ENCODE measurements at places on chromosomes 1 and 21. TPM values are rescaled to one million over a fixed set of nuclear protein-coding genes. Genes with fewer than 3 reads are reported as not detected.

USP33 gene
- 95.5 TPM for total RNA-seq

PTAFR gene
- 1.3 TPM for total RNA-seq

DNA sequence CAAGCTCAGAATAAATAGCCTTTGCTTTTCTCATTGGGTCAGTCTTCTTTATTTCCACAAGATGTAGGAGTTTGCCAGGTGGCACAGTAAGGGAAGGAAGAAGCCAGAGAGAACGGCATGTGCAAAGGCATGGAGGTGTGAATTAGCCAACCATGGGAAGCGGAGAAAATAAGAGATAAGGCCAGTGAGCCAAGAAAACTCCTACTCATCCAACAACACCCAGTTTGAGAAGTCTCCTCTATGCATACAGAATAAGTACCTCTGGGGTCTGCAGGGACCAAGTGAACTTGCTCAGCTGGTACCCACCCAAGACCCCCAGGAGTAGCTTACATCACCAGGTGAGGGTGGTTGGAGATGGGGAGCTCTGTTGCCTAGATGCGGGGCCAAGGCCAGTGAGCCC lies 66.7 kb downstream of the TAS1R2 start:
- no peak for DNase-seq

DNA sequence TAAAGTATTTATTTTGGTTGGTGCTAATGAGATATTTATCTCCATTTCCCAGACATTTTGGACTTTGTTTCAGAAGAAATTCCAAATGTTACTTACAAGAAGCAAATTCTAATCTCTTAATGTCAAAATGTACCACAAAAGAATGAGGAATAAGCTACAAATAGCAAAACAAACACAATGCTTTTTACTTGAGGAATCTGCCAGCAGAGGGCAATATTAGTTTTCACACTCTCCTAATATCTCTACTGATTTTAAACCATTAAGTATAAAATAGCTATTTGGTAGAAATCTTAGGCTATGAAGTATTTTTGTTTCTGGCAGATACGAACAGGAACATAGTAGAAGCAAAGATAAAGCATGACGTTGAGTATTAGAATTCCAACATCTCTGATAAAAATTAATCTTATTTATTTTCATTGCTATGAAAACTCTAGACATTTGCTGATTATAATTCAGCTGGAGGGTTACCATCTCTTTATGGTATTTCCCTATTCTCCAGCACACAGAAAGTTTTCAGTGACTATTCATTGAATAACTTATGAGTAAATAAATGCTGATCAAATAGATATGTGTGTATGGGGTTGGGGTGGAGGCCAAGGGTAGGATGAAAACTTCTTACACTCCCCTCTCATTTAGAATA lies 13.4 kb upstream of the HMCN1 start:
- DNase-seq = peak; percentile 71

DNA sequence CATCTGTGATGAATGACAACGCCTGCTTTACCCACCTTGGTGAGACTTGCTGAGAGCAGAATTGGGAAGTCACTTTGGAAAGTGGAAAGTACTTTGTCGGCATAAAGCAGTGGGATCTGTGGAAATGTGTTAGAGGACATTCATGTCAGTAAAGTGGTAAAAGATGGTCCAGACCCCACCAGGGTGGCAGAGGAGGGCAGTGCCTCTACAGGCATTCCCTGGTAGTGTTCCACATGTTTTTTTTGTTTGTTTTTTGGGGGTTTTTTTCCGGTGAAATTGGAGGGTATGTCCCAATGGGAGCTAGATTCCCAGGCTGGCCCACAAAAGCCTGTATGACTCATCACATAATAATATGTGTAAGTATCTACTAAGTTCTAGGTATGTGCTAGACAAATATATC lies 80.6 kb downstream of the ELAVL4 start:
- no peak for DNase-seq

RGL1 gene
- total RNA-seq = 26.6 TPM

GRCh38 chr1:67148516-67149178 lies 13.9 kb upstream of the C1orf141 start:
- no peak for DNase-seq

ITLN1 gene
- 0.62 TPM for total RNA-seq

GRCh38 chr1:201612645-201613044 lies 73.7 kb downstream of the NAV1 start:
- no peak for DNase-seq

DNA sequence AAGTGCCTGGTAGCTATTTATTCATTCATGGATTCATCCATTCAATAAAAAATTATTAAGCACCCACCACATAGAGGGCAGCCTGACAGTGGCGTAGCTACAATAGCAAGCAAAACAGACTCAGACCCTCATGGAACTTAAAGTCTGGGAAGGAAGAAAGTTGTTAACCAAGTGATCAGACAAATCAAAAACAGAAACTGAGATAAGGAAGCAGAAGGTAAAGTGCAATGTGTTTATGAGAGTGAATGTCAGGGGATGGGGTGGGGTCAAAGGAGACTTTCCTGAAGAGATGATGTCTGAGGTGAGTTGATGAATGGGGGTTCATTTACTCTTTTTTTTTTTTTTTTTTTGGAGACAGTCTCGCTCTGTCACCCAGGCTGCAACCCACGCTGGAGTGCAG lies 2.8 kb upstream of the WASF2 start:
- DNase-seq = no peak

GRCh38 chr1:23394684-23395083 lies 25.0 kb upstream of the ZNF436 start:
- peak; percentile 90 for DNase-seq

- peak; percentile 40 for DNase-seq
Observed at GRCh38 chr1:18725231-18725895, 94.7 kb downstream of the PAX7 start.

GRCh38 chr1:118223426-118223825 lies 38.4 kb upstream of the SPAG17 start:
- DNase-seq = peak; percentile 73

SEMA4A gene
- 5.5 TPM for total RNA-seq

TMEM54 gene
- total RNA-seq = 14.9 TPM

DNA sequence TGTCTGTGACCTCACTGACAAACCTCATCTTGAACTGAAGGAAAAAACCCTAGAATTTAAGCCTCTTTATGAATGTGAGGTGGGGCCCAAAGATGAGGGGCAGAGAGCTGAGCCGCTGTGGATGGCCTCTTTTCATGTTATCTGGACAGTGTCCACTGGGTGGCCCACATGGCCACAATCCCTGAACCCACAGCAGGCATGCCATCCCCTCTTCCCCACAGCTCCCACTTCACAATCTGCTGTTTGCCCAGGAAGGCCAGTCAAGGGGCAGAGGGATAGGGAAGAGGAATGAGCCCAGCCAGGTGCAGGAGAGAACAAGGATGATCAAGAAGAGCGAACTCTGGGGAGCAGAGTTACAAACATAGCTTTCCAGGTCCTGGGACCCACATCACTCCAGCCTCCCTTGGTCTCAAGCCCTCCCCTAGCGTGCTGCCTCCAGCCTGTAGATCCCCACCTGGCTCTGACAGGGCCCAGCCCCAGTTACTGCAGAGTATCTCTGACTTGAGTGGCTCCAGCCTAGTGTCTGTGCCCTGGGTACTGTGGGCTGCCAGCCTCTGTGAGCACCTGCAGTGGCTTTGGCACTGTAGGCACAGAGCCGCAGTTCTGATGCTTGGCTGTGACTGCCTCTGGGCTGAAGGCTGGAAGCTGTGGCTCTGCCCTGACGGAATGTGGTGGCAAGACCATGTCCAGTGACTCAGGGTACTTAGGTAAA lies 1.9 kb upstream of the SLFNL1 start:
- DNase-seq = no peak

F3 gene
- 15.3 TPM for total RNA-seq

EFNA3 gene
- 0.92 TPM for total RNA-seq

LRRC8B gene
- 10.7 TPM for total RNA-seq

DNA sequence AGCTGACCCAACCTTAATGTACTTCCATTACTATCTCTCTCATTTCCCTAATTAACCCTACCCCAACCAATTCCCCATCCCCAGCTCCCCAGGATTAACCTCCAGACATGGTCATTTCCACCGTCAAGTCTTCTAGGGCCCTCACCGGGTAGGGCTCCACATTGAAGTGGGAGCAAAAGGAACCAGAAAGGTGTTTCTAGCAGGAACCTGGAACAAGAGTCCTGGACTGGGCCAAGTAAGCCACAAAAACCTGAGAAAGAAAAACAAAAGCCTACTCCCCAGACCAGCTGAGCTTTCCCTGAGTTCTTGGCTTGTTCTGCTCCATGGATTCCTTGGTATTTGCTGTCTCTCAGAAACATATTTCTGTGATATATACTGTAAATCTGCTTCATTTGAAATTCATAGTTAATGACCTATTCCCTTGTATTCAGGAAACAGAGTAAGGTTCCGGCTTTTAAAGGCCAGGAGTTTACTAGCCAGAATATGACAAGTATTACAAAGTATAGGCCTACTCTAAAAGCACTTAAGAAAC lies 58.4 kb downstream of the SYF2 start:
- peak; percentile 23 for DNase-seq

FCGR2B gene
- 1.6 TPM for total RNA-seq

DNA sequence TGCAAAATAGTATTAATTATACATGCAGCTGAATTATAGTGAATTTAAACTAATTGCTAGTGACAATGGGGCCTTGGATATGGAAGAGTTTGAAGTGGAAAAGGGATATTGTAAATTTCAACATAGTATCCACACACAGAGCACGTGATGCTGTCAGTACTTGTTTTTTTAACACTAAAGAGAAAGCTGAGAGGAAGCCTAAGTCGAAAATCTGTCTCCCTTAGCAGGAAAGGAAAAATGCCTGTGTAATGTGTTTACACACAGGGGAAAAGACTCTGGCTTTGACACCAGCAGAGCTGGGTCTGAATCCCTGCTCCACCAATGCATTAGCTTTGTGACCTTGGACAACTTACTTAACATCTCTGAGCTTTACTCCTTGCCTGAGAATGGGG lies 42.6 kb downstream of the PCSK9 start:
- no peak for DNase-seq

DNA sequence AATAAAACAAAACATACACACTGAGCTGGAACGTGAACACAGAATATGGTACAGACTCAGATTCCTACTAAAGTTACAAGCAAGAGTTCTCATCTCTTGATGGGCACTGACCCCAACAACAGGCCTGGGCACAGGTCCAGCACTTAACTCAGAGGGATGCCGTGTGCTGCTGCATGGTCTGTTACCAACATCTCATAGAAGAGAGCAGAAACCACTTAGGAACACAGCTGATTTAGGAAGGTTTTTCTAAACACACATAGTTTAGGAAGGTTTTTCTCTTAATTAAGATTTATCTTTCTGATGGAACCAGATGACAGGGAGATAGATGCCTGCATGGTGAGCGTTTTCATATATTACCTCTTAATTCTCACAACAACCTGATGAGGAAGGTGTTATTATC lies 1.5 kb downstream of the GCLM start:
- DNase-seq = peak; percentile 65

GRCh38 chr1:46526013-46526690 lies 25.3 kb downstream of the KNCN start:
- no peak for DNase-seq

DNA sequence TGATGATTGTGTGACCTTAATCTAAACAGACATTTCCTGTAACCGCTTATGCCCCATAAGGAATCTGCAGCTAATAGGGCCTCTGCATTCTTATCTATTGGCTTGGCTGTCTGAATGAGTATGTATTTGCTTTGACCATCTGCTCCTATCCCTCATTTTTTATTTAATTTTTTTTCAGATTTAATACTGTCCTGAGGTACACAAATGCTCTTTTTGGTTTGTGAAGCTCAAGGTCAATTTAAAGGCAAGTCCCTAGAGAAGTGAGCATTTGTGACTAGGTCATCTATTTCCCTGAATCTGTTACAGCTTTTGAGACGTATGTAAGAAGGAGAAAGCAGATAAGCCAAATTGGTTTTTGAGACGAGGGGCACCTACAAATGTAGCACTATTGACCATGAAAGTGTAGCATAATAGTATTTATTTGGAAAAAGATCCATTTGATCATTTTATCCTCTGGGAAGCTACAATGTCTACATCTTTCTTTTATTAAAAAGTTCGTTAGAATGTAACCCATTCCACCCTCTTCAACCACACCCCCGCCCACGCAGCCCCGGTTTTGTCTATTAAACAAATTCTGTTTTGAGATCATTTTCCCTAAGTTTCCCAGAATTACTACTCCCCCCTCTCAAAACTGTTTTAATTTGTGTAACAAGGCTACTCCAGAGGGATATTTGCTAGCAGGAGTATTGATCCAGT lies 69.2 kb upstream of the HSPA13 start:
- DNase-seq = no peak

GRCh38 chr1:154710106-154710505 lies 102.1 kb upstream of the ADAR start:
- DNase-seq = no peak

LDLRAD1 gene
- not detected for total RNA-seq

KDM5B gene
- 118 TPM for total RNA-seq

GRCh38 chr1:237809099-237809498 lies 81.6 kb downstream of the ZP4 start:
- DNase-seq = no peak

CRTC2 gene
- total RNA-seq = 3.2 TPM

RPTN gene
- total RNA-seq = not detected

- no peak for DNase-seq
Observed at GRCh38 chr1:47759251-47759935, 237.8 kb downstream of the TRABD2B start.

CNTN2 gene
- 3.1 TPM for total RNA-seq

FAM163A gene
- total RNA-seq = 0.21 TPM

CELA3B gene
- not detected for total RNA-seq

EXO1 gene
- total RNA-seq = 3.2 TPM

GRCh38 chr21:41037212-41037611 lies 130.7 kb upstream of the BACE2 start:
- DNase-seq = no peak

DNA sequence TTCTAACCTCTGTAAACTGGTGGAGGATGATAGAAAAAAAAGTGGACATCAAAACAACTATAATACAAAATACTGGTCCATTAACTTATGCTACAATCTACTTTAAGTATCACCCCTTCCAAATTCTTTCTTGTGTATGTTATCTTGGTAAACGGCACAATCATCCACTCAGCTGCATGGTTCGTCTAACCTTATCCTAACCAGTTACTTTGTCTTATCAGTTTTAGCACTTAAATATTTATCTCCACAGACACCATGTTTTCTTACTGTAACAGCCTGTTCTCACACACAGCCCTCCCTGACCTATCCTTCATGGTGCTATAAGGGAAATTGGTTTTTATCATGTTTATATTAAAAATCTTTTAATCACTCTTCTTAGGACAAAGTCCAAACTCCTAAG lies 157.2 kb downstream of the PTGER3 start:
- DNase-seq = no peak

SPRR4 gene
- total RNA-seq = not detected

CD34 gene
- 57.5 TPM for total RNA-seq

LDLRAD2 gene
- total RNA-seq = 0.21 TPM

CAPN8 gene
- 0.62 TPM for total RNA-seq
